ENCODE measurements at places on chromosomes 2 and 18.

DNA sequence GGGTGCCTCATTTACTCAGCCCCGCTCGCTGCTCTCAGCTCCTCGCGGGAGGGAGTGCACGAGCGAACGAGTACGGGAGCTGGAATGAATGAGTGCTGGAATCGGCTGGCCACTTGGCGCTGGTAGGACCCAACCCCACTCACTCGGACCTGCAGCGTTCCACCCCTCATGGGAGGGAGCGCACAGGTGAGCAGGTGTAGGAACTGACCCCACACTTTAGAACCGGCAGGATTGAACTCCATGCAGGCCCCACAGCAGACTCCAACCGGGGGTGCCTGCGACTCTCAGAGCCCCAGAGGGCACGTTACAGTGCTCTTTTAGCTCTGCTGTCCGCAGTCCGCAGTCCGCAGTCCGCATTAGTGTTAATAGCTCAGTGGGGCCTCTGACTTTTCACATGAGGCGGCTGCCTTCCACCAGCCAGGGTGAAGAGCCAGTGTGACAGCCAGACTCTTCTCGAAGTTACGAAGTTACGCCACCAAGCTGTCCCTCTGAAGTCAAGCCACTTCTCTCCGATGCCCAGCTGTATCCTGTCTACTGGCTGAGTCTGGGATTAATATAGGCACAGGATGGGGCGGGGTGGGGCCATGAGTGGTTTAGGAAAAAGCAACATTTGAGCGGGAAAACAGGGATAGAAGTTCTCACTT, 102.7 kb upstream of the ARHGAP15 start:
- DNase-seq = no peak

DNA sequence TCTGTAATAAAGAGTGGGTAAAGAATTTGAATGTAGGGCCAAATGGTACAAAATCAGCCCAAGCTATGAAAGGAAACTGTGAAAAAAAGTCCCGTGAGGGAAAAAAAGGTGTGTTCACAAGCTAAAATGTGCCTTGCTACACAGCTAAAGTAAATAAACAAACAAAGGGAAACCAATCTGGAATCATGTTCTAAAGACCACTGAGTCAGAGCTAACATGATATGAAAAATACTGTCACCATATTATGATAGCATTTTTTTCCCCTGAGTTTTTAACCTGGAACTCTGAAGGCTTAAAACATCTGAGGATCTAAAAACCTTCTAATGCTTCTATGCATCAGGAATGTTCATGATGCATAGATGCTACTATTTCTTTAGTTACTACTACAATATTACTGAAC, 58.8 kb downstream of the SCN1A start:
- DNase-seq = no peak

- no peak for DNase-seq
Observed at GRCh38 chr2:127594116-127594591, 51.8 kb upstream of the GPR17 start.

- DNase-seq = no peak
Observed at GRCh38 chr2:50513724-50514123, 518.2 kb downstream of the NRXN1 start.

DNA sequence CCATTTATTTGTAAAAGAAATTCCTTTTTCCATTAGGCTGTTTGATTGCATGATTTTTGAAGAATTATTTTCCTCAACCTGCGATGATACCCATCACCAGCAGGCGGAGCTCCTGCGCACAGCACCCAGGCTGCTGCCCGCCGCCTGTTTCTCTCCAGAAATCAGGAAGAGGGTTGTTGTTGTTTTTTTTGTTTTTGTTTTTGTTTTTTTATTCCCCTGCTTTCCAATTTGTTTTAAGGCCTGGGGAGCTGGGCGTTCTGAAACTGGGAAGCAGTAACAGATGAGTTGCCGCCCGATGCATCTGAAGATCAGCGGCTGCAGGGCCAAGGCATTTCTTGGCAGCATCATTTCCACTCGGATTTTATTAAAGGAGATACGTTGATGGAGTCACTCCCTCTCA, 132.1 kb downstream of the MBP start:
- peak; percentile 43 for DNase-seq

GRCh38 chr2:8437949-8438400, 243.9 kb upstream of the ID2 start:
- DNase-seq = no peak

DNA sequence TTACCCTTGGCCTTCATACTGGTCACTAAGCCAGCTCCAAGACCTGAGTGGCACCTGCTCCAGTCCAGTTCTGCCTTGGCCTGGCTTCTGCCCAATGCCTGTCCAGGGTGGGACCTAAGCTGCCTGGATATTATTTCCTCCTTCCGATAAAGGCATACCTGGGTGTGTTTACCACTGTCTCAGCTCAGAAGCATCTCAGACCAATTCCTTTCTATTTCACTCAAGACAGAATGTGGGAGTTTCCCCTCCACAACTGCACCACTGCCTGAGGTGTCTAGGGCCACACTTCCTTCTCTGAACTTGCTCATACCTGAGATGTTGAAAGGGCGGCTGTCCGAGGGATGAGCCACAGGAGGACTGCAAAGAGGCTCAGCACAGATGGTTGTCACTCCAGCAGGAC, 18.4 kb upstream of the CAB39 start:
- no peak for DNase-seq

DNA sequence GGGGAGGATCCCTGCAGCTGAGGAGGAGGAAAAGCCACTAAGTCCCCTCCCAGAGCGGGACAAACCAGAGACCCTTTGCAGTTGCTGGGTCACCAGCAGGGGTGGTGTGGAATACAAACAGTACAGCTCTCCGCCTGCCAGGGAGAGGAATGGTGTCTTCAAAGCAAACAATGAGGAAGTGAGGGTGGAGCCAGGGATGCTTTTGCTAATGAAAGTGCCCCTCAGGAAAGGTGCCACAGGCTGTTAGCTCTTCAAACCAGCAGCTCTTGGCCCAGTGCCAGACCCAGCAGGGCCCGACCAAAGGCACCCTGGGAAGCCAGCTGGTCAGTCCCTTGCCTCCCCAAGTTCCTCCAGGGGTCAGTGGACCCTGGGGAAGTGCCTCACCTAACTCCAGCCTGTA, 102.8 kb downstream of the HIBCH start:
- no peak for DNase-seq

DNA sequence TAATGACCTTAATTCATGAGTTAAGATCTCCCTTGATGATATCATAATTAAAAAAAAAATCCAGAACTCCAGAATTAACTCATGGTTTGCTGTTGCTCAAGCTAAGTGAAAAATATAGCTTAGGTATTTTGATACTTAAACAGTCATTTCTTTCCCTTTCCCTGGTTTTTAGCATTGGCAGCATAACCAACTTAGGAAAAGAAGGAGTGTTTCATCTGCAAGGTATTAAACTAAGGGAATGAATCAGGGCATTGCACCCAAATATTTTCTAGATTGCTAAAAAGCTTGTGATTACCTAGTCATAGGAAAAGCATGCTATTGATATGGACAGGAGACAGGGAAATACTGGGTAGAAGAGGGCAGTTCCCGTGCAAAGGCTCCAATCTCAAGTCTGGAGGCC, 207.2 kb downstream of the LRP1B start:
- no peak for DNase-seq

DNA sequence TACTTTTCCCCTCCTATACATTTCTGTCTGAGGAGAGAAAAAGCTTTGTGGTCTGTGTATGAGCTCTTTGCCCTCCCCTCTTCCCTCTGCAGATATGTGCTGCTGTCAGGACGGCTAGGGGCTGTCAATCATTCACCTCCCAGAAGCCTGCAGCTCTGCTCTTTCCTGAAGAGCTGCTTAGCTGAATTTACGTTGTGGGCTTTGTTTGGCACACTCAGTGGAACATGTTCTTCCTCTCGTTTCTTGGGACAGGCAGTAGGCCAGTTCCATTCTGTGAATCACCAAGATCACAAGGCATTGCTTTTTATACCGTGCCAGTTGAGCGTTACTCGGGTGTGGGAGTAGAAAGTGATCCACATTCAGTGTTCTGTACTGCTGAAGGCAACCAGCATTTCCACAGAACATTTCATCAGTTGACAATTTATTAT, 136.7 kb downstream of the LAMA3 start:
- DNase-seq = no peak

DNA sequence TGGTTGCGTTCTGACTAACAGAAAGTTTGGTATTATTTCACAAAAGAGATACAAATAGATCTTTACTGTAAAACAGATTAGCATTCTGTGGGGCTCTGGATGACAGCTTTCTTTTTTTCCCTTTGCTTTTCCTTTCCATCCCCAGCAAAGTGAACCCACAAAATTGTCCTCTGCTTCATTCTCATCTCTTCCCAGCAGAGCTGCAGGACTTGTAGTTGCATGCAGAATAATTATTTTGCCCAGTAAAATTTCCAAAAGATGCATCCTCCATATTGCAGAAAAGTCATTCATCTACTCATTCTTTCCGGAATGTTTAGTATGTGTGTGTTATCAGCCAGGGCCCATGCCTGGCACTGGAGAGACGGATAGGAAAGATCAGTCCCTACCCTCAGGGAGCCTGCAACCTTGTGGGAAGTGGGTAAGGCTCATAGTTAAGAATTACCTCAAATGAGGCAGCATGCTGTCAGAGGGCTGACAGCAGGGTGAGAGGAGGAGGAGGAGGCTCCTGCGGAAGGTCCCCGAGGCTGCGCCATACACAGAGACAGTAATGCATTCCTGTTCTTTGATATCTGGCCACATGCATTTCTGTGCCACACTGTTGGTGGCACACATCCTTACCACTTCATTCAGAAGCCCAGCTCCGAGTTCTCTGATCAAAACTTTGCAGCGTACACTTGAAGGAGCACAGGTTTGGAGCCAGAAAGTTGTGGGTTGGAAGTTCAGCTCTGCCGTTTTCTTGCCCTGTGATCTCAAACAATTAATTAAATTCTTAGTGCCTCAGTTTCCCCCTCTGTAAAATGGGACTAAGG, 225.4 kb downstream of the MYCN start:
- no peak for DNase-seq

DNA sequence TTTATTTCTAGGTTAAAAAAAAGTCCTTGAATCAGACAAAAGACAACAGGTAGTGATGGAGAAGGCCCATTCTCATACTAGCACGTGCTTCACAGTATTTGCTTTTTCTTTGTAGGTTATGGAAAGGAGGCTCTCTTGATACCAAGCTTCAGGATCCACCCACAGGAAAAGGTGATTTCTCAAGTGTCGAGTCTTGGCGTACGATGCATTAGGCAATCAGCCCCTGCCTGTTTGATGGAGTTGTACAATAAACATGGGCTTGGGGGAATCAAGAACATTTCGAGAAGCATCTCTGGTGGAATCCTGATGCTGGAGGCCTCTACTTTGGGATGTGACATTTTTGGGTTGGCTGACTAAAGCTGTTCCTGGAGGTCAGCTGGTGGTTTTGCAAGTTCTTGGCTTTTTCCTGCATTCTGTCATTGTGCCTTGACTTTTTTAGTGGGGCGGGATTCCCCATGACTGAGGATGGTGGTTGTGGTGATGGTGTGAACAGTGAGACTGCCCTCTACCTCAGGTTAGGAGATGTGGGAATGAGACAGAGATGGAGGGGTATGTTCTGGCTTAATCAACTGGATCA, 231.5 kb upstream of the SPRED2 start:
- no peak for DNase-seq

DNA sequence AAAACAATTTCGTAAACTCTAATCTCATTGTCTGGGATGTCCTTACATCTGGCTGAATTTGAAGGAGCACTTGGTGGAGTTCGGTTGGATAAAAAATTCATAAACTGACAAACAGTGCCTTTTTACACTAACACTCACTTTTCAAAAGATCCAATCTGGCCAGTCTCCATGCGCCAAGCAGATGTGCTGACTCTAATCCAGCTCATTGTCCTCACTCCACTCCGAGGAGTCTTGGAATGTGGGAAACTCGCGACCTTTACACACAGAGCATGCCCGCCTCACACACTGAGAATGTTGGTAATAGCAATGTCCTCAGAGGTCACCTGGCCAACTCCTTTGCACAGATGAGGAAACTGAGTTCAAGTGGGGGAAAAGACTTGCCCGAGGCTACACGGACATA, 66.8 kb downstream of the XDH start:
- DNase-seq = peak; percentile 38

GRCh38 chr2:121400201-121400600, 115.2 kb upstream of the TFCP2L1 start:
- DNase-seq = no peak

DNA sequence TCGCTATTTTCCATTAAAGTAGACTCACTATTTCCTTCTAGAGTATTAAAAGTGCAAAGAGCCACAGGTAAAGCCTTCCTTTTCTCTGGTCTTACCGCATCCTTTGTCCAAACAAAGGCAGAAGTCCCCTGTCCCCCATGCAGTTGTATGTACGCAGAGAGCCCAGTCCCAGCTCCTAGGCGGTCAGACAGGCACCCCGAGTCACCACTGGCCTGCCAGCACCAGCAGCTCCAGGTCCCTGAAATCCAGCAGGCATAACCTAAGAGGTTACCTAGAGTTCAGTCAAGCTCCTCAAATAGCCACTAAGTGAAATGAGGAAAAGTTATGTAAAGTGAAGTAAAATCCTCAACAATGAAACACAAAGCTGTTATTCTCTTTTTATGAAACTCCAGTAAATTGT, 60.4 kb upstream of the TWIST2 start:
- no peak for DNase-seq

- no peak for DNase-seq
Observed at GRCh38 chr2:105299290-105299689, 30.2 kb downstream of the TGFBRAP1 start.

DNA sequence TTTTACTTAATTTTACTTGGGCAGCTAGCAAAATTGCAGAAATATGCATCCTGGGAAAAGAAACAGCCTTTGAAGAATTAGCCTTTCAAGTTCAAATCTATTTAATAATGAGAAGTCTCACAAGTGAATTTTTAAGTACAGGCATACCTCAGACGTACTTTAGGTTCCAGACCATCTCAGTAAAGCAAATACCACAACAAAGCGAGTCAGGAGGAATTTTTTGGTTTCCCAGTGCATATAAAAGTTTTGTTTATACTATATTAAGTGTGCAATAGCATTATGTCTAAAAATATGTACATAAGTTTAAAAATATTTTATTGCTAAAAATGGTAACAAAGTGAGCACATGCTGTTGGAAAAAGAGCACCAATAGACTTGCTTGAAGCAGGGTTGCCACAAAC, 50.8 kb upstream of the TWSG1 start:
- DNase-seq = no peak

- DNase-seq = no peak
Observed at GRCh38 chr2:70855667-70856066, 20.1 kb upstream of the CD207 start.

GRCh38 chr18:79643054-79643984, 36.3 kb upstream of the CTDP1 start:
- no peak for DNase-seq

DNA sequence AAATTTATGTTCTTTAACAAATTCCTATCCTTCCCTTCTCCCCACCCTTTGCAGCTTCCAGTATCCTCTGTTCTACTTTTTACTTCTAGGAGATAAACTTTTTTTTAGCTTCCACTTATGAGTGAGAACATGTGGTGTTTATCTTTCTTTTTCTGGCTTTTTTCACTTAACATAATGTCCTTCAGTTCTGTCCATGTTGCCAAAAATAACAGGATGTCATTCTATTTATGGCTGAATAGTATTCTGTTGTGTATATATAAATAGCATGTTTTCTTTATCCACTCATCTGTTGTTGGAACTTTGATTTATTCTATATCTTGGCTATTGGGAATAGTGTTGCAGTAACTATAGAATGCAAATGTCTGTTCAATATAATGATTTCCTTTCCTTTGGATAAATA, 1191.2 kb downstream of the CNTNAP5 start:
- no peak for DNase-seq

GRCh38 chr2:240278661-240279060, 138.2 kb upstream of the OTOS start:
- no peak for DNase-seq
